Hematopoietic multipotent progenitor cell treated with erythropoietin and hydrocortisone succinate and interleukin-3 and kit ligand, for 6 days (in vitro differentiated cells): ENCODE measurements at places on chromosomes 16 and 17.

GRCh38 chr17:59851439-59852375 lies 41.0 kb downstream of the TUBD1 start:
- no peak for DNase-seq

- no peak for DNase-seq
These were observed 18.4 kb downstream of the SOX9 start for GRCh38 chr17:72139212-72139611.

DNA sequence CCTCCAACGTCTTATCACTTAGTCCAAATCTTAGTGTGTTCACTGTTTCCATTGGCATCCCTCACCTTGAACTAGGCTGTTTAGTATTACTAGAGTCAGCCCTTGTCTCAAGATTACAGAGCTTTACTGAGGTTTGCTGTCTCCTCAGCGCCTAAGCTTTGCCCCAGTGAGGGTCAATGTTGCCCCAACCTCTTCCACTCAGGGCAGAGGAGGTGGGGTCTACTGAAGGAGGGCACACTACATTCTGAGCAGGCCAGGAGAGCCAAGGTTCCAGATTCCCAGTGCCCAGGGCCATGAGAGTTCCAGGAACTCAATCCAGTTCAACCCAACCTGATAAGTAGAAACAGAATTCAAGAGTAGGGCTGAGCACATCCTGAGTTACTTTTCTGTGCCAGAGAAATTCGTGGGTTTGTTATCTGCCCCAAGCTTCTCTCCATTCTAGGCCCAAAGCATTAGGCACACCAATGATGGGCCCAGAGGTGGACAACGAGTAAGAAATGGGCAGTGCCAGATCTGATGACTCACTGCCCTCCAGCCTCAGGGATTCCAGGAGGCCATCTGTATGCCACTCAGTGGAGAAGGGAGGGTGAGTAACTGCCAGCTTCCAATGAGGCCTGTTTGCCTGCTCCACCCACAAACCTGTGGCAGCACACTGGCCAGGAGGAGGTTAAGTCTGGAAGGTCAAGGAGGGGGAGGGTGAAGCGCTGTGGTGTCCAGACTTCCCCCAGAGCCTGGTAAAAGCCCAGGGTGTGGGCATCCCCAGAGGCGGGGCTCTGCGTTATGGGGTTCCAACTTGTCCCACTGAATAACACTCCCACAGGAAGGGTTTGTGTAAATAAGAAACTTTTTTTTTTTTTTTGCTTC lies 8.2 kb downstream of the TUBG2 start:
- peak; percentile 73 for DNase-seq

- DNase-seq: peak; percentile 57
These were observed 831 bp upstream of the RCVRN start for GRCh38 chr17:9905902-9906301.

DNA sequence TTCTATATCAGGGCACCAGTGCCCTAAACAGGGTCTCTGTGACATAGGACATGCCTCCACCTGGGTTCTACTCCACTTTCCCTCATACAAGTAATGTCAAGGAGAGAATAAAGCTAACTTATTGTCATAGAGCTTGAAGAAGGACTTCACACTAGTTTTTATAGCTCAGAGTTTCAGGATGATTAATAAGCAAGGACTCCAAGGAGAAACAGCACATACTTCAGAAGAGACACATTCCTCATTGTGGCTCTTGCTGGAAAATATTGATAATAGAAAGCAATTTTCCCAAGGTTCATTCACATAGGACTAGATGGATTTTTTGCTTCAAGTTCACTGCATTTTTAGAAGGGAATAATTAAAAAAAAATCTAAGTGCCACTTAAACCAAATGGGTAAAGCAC lies 133.3 kb downstream of the CA10 start:
- DNase-seq: no peak

GRCh38 chr16:82917886-82918595 lies 291.3 kb downstream of the CDH13 start:
- no peak for DNase-seq

GRCh38 chr17:40243761-40244160 lies 24.7 kb downstream of the WIPF2 start:
- no peak for DNase-seq

DNA sequence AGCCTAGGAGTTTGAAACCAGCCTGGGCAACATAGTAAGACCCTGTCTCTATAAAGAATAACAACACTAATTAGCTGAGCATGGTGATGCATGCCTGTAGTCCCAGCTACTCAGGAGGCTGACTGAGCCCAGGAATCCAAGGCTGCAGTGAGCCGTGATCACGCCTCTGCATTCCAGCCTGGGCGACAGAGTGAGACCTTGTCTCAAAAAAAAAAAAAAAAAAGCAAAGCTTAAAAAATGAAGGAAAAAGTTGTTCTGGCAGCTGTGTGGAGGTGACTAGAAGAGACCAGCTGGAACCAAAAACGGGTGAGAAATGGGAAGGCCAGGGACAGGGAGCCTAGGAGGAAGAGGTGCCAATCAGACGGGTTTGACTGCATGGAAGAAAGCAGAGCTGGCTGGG lies 4.2 kb downstream of the BCL7C start:
- DNase-seq: no peak

DNA sequence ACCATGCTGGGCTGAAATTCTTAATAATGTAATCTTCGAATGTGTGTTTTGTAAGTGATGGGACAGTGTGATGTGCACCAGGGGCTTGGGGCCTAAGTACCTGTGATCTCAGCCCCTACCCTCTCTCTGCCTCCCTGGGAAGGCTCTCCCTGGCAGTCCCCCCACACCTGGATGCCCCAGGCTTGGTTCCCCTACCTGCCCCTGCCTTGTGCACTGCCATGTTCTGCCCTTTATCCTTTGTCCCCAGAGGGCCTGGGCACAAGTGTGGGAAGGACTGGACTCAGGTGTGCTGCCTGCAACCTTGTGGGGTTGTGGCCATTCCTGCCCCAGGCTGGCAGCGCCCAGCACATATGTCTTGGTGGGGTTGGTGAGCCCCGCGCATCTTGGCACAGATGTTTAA lies 55.4 kb upstream of the CREBBP start:
- DNase-seq: no peak

GRCh38 chr16:73124097-73124652 lies 76.2 kb upstream of the ZFHX3 start:
- no peak for DNase-seq

DNA sequence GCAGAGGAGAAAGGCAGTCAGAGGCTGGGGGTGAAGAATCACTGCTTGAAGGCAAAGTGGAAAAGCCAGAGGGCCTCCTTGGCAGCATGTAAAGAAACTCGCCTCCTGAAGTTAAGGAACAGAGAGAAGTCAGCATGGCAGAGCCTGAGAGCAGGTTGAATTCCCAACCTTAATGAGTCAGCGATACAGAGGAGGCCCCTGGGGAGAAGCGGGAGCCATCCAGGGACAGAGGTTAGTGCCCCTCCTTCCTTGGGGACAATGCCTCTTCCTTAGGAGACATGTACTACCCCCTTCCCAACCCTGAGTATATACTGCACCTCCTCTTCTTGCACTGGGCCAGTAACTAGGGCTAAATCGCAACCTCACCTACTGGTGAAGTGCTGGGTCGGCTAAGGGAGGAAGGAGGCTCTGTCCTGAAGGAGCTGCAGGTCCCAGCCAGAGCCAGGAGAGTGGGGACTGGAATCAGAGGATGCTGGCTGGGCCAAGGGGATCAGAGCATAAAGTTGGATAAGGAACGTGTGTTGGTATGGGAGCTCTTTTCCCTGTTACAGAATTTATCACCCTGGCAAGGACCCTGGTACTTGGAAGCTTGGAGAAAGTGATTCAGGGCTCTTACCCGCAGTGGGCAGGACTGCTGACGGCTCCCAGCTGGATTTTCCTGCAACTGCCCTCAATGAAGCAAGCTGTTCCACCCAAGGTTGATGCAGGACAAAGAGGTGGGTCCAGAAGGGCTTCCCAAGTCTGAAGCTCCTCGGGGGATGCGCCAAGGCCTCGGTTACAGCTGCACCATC lies 5.4 kb upstream of the AANAT start:
- no peak for DNase-seq

GRCh38 chr16:66703406-66704215 lies 7.1 kb upstream of the CMTM4 start:
- no peak for DNase-seq

GRCh38 chr17:17043461-17044271 lies 1.4 kb downstream of the MPRIP start:
- peak; percentile 34 for DNase-seq

DNA sequence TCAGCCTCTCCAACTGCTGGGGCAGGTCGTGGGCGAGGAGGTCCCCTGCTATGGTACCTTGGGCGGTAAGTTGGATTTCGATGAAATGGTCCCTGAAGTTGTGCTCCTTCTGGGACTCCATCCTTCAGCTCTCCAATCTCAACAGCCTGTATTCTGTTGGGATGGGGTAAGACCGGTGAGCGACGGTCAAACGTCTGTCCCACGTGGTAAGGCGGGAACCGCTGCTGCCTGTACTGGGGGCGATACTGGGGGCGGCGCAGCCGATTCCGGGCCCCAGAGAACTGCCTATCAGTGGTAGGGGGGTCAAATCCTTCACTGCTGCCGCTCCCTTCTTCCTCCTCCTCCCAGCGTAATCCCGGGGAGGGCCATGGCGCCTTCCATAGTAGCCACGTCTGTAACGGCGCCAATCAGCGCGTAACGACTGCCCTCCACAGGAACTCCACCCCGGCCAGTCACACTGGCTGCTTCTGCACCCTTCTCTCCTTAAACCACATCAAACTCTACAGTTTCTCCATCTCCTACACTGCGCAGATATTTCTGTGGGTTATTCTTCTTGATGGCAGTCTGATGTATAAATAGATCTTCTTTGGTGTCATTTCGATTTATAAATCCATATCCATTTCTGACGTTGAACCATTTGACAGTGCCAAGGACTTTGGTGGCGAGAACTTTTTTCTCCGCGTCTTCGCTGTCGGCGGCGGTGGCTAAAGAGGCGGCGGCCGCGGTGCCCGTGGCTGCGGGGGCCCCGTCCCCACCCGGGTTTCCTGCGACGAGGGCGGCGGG lies 41.1 kb downstream of the AHSP start:
- DNase-seq: peak; percentile 65

DNA sequence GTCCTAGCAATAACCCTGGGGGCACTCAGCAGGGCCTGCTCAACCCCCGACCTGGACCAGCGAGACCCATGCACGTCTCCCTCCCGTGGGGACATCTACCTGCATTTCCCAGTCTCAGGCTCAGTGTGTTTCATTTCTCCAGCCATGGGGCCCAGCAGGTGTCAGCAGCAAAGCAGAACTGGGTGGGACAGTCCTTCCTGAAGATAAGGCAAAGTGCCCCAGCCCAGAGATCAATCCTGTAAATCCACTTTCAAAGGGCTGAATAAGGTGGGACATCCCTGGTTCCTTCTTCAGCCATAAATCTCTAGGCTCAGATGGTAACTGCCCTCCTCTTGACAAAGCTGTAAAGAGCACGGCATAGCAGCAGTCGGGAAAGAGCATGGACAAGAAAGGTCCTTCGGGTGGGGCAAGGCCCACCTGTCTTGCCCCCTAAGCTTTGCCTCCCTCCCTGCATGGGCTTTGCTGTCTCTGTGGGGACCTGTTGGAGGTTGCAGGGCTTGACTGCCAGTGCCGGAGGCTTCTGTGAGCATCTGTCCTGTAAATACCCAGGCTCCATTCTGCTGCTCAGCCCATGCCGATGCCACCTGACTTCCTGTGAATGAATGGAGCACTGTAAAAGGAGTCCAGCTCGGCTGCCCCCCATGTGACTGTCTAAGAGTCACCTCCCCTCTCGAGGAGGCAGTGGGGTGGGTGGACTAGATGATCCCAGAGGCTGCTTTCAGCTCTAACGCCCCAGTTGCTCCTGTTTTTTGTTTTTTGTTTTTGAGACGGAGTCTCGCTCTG lies 84.8 kb upstream of the TBC1D3K start:
- no peak for DNase-seq

DNA sequence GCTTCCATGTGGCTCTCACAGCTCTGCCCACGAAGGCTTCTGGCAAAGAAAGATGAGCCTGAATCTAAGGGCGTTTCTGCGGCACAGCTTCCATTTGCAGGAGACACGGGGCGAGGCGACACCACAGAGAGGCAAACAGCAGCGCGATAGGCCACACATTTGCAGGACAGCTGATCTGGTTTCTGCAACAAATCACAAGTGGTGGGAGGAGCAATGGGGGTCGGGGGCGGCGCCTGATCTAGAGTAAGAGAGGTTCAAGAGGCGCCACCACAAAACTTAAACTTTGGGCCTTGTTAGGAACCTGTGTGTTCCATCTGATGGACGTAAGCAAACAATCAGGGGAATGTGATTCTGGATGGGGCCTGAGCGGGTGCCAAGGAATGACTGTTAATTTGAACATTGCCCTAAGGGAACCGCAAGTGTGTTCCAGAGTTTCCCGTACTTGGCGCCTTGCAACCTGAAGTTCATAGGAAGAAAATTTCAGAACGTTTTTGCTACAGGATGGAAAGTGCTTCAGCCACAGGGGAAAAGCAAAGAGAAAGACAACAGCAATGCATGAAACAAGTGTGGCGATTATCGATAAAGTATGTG lies 18.9 kb upstream of the ENPP7 start:
- no peak for DNase-seq

- no peak for DNase-seq
These were observed 27.8 kb downstream of the POLR3E start for GRCh38 chr16:22324787-22325597.

- no peak for DNase-seq
These were observed 454.7 kb downstream of the CDH8 start for GRCh38 chr16:61581417-61582046.

GRCh38 chr16:57093666-57094564 lies 1.5 kb downstream of the CPNE2 start:
- no peak for DNase-seq

GRCh38 chr17:876272-876671 lies 94.1 kb downstream of the MRM3 start:
- DNase-seq: peak; percentile 23
